ENCODE measurements at places on chromosomes 12 and 14. TPM values are rescaled to one million over a fixed set of nuclear protein-coding genes. Genes with fewer than 3 reads are reported as not detected.
A peak's percentile ranks its signal among the peaks of the same experiment; 100 is the strongest.

- H3K27ac ChIP-seq, result no peak overlapping the region
- DNase-seq, result no peak
- H3K36me3 ChIP-seq, result no peaks in the 10 kb centered on the region
- peaks cover 20% of the 10 kb centered on the region for H3K27me3 ChIP-seq
- no peak overlapping the region for H3K4me3 ChIP-seq
These were observed 7.8 kb downstream of the KRT76 start for GRCh38 chr12:52769354-52769753.

DNA sequence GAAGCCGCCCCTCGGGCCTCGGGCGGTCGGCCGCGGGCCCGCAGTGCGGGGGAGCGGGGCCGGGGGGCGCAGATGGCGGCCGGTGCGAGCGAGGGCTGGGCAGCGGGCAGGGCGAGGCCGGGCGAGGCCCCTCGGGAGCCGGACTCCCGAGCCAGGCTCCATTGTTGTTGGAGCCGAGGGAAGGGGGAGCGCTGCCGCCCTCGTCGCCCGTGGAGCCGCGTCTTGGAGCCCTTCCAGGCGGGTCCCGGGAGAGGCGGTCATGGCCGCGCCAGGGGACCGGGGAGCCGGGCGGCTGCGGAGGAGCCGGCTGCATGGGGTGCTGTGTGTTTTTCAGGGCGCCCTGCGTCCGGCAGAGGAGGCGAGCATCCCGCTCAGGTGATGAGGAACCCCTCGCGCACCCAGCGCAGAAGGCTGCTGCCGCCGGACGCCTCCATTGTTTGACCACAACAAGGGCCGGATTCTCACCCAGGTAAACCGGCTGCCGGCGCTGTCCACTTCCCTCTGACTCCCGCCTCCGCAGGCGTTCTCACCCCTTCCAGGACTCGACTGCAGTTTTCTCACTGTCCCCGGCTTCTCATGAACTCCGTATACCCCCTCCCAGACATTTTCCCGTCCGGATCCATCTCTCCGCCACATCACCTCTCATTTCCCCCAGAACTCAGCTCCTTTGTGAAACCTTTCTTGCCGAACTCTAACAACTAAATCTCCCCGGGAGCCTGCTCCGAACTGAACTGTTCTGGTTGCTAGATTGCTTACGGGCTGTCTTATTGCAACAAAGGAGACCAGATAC is 732 bp downstream of the ZNF664 start:
- peaks cover 20% of the 10 kb centered on the region for H3K4me1 ChIP-seq
- peak overlapping the region; percentile 79 for H3K4me3 ChIP-seq
- peak overlapping the region; percentile 29 for H3K27ac ChIP-seq
- H3K36me3 ChIP-seq, result no peaks in the 10 kb centered on the region
- DNase-seq, result no peak
- H3K27me3 ChIP-seq, result no peaks in the 10 kb centered on the region

The LRP1-AS gene
- not detected for total RNA-seq

The GAS2L3 gene
- 3.4 TPM for total RNA-seq

The FOXG1 gene
- 0.18 TPM for total RNA-seq

GRCh38 chr12:91813701-91814100 is 331.9 kb downstream of the BTG1 start:
- peaks cover 10% of the 10 kb centered on the region for H3K4me1 ChIP-seq
- DNase-seq, result no peak
- no peaks in the 10 kb centered on the region for H3K36me3 ChIP-seq
- no peak overlapping the region for H3K27ac ChIP-seq

The LRRC9 gene
- total RNA-seq, result not detected

GRCh38 chr14:39957290-39957689 is 525.1 kb upstream of the FBXO33 start:
- no peak for DNase-seq
- H3K36me3 ChIP-seq, result no peaks in the 10 kb centered on the region
- H3K27ac ChIP-seq, result no peak overlapping the region
- no peaks in the 10 kb centered on the region for H3K27me3 ChIP-seq

The BATF gene
- total RNA-seq, result not detected

- no peak overlapping the region for H3K4me3 ChIP-seq
- DNase-seq, result peak; percentile 22
- H3K36me3 ChIP-seq, result peaks cover 43% of the 10 kb centered on the region
- no peak overlapping the region for H3K27ac ChIP-seq
- H3K4me1 ChIP-seq, result no peaks in the 10 kb centered on the region
These were observed 28.1 kb downstream of the CBX5 start for GRCh38 chr12:54251667-54252284.

GRCh38 chr12:13891902-13892301 is 89.5 kb downstream of the GRIN2B start:
- H3K36me3 ChIP-seq, result no peaks in the 10 kb centered on the region
- H3K4me3 ChIP-seq, result no peak overlapping the region
- no peak for DNase-seq
- no peaks in the 10 kb centered on the region for H3K4me1 ChIP-seq
- H3K27me3 ChIP-seq, result no peaks in the 10 kb centered on the region
